ENCODE measurements at places on chromosomes 7 and 10.

DNA sequence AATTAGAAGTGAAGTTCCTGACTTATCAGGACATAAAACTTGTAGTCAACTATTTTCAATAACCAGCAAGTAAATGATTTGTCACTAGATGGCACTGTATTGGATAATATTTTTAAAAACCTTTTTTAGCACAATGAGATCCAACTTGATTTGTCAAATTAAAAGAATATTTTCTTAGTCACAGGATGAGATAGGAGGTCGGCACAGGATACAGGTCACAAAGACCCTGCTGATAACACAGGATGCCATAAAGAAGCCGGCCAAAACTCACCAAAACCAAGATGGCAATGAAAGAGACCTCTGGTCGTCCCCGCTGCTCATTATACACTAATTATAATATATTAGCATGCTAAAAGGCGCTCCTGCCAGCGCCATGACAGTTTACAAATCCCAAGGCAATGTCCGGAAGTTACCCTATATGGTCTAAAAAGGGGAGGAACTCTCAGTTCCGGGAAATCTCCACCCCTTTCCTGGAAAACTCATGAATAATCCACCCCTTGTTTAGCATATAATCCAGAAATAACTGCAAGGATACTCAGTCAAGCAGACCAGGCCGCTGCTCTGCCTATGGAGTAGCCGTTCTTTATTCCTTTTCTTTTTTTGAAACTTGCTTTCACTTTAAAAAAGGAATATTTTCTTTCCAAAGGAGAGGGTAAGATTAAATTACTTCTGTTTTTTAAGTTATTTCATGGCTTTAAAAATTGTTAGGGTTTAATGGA lies 255.7 kb upstream of the MKLN1 start:
- DNase-seq, result no peak

DNA sequence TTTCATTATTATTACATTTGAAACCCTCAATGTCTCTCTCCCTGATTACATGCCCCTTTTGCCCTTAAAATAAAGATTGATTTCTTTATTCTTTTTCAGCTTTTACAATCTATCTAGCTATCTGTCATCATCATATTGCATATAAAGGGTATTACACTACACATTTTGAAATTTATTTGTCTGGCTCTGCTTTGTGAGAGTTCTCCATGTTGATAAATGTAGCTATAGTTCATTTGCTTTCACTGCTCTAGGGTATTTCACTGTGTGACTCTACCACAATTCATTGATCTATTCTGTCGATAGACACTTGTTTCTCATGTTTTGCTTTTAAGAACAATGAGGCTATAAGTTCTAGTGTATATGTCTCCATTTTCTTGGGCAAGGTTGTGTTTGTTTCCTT lies 25.6 kb downstream of the CDK1 start:
- DNase-seq, result no peak

DNA sequence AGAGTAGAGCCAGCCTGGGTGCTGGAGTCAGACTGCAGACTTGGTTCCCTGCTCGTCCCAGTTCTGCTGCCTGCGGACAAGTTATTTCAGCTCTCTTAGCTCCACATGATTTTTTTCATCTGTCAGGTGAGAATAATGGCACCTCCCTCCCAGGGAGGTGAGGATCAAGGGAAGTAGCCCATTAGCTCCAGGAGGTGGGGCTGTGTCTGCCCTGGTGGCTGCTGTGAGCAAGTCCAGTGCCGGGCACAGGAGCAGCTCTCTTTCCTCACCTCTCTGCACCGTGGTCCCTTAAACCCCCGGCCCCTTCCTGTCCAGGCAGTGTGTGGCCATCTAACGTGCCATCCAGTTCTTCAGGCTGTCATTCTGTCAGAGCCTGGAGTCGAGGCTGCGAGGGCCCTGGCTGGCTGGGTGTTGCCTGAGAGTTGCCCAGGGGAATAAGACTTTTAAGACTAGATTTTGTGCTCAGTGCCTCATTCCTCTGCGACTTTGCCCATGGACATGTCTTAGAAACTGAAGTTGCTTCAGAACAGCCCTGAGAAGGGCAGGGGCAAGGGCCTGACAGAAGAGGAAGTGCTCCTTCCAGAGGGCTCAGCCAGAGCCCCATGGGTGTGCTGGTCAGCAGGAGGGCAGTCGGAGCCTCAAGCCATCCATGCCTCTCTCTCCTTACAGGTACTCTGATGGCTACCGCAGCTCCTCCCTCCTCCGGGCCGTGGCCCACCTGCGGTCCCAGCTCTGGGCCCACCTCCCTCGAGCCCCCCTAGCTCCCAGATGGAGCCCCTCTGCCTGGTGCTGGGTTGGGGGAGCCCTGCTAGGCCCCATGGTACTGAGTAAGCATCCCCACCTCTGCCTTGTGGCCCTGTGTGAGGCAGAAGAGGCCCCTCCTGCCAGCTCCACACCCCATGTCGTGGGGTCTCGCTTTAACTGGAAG lies 5.0 kb downstream of the ABCB8 start:
- DNase-seq, result no peak

- no peak for DNase-seq
These were observed 414.2 kb upstream of the PODXL start for GRCh38 chr7:131970602-131971001.

- no peak for DNase-seq
These were observed 59.2 kb downstream of the CLEC2L start for GRCh38 chr7:139582671-139583155.

DNA sequence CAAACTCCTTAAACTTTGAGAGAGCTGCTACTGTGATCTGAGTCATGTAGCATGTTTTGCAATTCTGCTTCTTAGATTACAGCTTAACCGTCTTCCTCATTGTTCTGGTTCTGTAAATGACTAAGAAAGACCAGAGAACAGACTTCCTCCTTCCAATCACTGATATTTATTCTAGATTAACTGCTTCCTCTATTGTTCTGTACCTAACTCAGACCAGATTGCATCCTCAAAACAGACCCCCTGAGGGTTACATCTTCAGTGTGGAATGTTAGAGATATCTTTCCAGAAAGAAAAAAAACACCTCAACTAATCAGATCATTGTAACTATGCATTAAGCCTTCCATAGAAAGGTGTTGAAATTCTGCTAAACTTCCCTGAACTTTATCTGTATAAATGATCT lies 5.7 kb upstream of the PIP start:
- no peak for DNase-seq

Data from T-cell (primary cell).